Gastrocnemius medialis (tissue), 4 donors: ENCODE measurements at places on chromosomes 3 and 15. TPM values are rescaled to one million over a fixed set of nuclear protein-coding genes. Genes with fewer than 3 reads are reported as not detected.

GRCh38 chr15:51828621-51829375 lies 655 bp upstream of the TMOD3 start:
- no peak for DNase-seq
- no peaks in the 10 kb centered on the region for H3K27me3 ChIP-seq
- peak overlapping the region; percentile 87 for H3K27ac ChIP-seq
- no peak overlapping the region for H3K4me3 ChIP-seq

- H3K4me3 ChIP-seq: no peak overlapping the region
- H3K27ac ChIP-seq: no peak overlapping the region
- DNase-seq: no peak
- no peaks in the 10 kb centered on the region for H3K36me3 ChIP-seq
- no peaks in the 10 kb centered on the region for H3K4me1 ChIP-seq
These were observed 243.8 kb downstream of the OTOL1 start for GRCh38 chr3:161740421-161740820.

- peaks cover 3% of the 10 kb centered on the region for H3K4me1 ChIP-seq
- no peak overlapping the region for H3K27ac ChIP-seq
- H3K36me3 ChIP-seq: no peaks in the 10 kb centered on the region
- no peak for DNase-seq
- no peak overlapping the region for H3K4me3 ChIP-seq
These were observed 41.2 kb downstream of the CEP63 start for GRCh38 chr3:134527037-134527436.

GRCh38 chr15:62962101-62962995 lies 80.2 kb upstream of the TPM1 start:
- no peaks in the 10 kb centered on the region for H3K27me3 ChIP-seq
- DNase-seq: no peak
- H3K4me1 ChIP-seq: peaks cover 21% of the 10 kb centered on the region
- H3K4me3 ChIP-seq: no peak overlapping the region

Gene C3orf33
- total RNA-seq: 2.6 TPM

Gene REC114
- not detected for total RNA-seq
